Right lobe of liver (tissue), 6 donors: ENCODE measurements at places on chromosomes 7 and 10.

- no peak for DNase-seq
Observed at GRCh38 chr7:153404781-153405279, 645.3 kb downstream of the ACTR3B start.

DNA sequence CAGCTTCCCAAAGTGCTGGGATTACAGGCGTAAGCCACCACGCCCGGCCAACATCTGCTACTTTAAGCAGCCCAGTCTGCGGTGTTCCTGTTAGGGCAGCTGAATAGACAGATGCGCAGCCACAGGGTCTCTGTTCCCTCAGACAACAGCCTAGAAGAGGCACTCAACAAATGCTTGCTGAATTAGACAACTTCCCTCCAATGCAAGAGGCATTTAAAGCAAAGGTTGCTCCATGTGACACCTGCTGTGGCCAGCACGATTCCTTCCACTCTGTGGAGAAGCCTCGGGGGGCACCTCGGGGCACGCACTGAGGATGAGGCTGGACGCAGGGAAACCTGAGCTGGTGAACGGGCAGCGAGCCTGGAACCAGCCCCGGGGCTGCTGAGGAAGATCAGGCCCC is 237.8 kb downstream of the MAD1L1 start:
- no peak for DNase-seq

DNA sequence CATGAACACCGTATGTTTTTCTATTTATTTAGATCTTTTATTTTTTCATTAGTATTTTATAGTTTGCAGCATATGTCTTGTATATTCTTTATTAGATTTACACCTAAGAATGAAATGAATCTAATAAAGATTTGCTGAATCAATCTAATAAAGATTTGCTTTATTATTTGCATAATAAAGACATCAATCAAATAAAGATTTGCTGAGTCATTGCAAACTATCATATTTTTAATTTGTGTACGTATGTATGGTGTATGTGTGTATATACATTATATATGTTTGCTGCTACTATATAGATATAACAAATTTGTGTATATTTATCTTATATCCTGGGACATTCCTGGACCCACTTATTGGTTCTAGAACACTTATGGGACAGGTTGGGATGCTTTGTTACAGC is 147.5 kb downstream of the PTN start:
- no peak for DNase-seq

DNA sequence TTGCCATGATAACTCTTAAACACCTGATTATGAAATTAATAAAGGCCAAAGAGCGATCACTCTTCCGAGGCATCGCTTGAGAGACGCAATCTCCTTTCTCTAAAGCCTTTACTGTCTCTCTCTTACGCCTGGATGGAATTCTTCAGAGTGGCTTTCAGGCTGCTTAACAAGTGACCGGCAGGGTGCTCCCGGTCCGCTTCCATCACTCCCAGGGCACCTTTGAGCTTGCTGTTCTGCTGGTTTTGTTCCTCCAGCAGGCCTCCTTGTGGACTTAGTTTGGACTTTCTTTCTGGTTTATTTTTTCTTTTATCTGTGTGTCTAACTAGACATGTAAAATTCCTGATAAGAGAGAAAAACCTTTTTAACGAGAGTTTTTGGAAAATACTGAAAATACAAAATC is 60.9 kb downstream of the MRPL32 start:
- DNase-seq: no peak

DNA sequence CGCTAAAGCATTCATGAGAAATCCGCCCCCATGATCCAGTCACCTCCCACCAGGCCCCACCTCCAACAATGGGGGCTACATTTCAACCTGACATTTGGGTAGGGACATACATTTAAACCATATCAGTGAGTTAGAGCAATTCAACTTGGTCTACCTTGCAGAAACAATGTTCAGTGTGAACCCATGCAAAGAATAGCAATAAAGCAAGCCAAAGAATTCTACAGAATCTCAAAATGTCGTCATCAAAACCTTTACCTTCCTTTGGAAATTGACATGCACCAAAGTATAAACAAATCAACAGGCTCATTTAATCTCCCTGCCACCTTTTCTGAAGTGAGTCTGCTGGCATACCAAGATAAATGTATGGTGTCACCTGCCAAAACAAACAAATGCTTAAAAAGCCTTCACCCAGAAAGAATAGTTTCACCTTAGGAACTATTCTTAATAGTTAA is 68.8 kb upstream of the ABLIM1 start:
- DNase-seq: no peak

- DNase-seq: no peak
Observed at GRCh38 chr10:80501913-80502521, 35.7 kb upstream of the SH2D4B start.

DNA sequence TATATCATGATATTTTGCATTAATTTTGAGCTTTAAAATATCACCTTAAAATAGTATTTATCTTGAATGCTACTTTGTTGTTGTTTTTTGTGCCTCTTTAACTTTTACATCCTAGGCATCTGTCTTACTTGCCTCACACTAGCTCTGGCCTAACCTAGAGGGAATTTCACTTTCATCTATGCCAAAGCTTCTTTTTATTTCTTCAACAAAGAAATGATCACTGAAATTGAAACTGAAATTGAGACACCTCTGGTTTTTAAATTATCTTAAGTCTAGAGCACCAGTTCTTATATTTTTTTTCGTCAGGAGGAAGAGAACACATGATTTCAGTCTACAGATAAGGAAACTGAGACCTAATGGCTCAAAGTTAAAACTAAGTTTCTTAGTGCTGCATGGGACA is 3.5 kb upstream of the SCIN start:
- DNase-seq: no peak

GRCh38 chr10:81219758-81220157 is 655.2 kb upstream of the NRG3 start:
- DNase-seq: no peak

- no peak for DNase-seq
Observed at GRCh38 chr7:45563401-45563800, 10.8 kb upstream of the ADCY1 start.

GRCh38 chr7:128883622-128884448 is 21.2 kb downstream of the ATP6V1F start:
- peak; percentile 84 for DNase-seq

DNA sequence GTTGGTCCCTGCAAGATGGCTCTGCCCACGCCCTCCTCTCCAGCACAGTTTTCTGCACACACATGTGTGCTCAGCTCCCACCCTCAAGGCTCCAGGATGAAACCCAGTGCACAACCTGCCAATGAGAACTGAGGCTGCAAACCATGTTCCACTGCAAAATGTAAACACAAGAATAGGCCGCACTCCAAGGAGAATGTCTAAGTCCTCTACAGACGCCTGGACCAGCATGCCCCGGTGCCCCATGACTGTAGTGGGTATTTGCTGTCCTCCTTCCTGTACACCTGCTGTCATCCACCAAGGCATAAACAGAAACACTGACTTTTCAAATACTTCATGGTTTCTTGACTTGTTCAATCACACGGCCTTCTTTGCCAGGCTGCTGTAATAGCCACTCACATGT is 72.6 kb downstream of the COBL start:
- no peak for DNase-seq

DNA sequence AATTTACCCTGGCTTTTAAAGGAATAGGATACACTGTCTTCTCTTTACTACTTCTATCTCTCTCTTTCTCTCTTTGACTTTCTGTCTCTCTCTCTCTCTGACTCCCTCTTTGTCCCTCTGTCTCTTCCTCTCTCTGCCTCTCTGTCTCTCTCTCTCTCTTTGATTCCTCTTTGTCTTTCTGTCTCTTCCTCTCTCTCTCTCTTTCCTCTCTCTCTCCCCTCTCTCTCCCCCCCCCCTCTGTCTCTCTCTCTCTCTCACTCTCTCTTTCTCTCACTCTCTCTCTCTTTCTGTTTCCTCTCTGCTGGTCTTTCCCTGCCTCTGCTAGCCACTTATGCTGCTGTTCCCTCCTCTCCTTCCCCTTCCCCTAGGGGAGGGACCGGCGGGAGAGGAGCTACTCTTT is 149.0 kb downstream of the LYZL1 start:
- DNase-seq: no peak

DNA sequence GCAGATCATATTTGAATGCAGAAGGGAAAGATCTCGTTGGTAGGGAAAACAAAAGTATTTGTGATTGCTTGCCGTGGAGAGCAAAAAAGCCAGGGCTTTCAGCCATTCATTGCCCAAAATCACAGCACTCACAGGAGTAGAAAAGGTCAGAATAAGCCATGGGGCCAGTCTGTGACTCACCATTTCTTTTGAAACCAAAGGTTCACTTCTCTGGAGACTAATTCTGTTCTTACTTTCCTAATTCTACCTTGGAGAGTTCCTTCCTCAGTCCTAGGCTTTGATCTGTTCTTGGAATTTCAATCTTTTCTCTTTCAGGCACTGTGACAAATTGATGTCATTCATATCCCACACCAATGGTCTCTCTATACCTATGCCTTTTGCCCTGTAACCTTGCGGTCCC is 54.1 kb upstream of the FAM180A start:
- DNase-seq: no peak

DNA sequence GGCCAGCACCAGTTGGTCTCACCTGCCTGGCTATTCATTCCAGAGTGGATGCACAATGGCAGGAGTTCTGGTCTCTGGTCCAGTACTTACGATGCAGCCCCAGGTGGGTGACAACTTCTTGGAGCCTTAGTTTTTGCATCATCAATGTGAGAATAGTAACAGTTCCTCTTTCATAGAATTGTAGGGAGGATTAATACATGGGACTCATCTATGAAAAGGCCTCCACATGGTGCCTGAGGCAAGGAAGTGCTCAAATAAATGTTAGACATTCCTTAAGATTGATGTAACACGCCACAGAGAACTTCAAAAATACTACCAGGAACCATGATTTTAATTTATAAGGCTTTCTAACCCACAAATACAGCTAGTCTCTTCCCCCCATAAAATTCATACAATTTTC is 120.1 kb upstream of the CHST15 start:
- no peak for DNase-seq

GRCh38 chr7:93013446-93014061 is 104.2 kb downstream of the SAMD9 start:
- no peak for DNase-seq

DNA sequence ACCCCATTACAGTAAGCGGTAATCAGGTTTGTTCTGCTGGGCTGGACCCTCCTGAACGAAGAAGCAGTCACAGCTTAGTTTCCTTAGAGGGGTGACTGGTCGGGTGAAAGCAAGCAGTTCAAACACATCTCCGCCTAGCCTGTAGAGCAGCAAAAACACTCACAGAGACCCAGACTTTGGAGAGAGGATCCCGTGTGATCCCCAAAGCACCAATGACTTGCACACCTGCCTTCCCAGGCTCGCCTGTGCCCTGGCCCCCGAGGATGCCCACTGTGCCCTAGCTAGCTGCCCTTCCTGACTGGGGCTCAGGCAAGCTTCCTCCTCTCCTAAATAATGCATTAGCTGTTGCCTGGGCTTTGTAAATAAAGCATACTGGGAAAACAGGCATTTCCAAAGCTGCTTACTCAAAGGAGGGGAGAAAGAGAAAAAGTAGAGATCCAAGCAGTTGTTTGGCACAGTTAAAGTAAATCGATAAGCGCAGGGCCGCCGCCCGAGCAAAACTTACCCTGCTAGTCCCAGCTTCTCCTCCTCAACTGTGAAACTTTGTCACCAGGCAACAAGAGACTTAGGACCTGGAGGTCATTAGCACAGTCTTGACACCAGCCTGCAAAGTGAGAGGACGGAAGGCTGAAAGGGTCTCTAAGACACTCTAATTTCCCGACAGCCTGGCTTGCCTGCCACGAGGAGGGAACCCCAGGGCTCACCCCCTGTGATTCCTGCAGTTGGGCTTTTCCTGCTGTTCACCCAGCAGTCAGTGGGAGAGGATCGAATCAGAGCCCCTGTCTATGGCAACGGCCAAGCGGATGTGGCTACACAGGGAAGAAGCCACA is 4.8 kb downstream of the LRRC18 start:
- DNase-seq: no peak

DNA sequence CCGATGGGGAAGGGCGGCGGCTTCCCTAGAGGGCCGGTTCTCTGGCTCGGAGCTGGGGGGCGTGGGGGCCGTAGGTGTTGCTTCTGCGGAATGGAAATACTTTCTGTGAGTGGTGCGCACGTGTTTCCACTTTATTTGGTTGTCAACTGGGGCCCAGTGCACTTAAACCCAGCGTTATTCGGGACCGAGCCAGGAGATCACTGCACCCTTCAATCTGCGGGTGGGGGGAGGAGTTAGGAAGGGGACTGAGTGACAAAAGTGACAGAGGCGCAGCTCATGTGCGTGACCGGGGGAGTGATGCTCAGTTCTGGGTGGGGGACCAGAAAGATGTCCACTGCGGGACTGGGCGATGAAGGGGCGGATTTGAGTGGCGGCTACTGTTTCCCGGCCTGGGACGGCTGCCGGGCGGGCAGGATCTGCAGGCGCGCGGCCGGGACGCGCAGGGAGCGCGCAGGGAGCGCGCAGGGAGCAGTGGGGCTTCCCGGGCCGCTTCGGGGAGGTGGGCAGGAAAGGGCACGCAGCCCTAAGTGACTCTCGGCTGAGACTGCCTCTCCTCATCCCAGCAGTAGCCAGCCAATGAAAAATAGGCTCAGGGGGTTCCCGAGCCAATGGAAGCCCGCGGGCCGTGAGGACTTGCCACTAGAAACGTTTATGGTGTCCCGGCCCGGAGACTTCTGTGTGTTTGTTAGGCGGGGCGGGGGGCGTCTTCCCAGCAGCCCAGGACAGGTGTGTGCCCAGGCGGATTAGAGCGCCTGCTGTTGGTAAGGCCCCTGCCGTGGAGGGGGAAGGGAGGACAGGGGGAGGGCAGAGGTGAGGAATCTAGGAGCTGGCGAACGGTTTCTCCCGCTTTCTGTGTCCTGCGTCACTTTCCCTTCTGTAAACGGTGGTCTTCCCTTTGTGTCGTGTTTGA is 54.3 kb upstream of the KDM7A start:
- peak; percentile 63 for DNase-seq

DNA sequence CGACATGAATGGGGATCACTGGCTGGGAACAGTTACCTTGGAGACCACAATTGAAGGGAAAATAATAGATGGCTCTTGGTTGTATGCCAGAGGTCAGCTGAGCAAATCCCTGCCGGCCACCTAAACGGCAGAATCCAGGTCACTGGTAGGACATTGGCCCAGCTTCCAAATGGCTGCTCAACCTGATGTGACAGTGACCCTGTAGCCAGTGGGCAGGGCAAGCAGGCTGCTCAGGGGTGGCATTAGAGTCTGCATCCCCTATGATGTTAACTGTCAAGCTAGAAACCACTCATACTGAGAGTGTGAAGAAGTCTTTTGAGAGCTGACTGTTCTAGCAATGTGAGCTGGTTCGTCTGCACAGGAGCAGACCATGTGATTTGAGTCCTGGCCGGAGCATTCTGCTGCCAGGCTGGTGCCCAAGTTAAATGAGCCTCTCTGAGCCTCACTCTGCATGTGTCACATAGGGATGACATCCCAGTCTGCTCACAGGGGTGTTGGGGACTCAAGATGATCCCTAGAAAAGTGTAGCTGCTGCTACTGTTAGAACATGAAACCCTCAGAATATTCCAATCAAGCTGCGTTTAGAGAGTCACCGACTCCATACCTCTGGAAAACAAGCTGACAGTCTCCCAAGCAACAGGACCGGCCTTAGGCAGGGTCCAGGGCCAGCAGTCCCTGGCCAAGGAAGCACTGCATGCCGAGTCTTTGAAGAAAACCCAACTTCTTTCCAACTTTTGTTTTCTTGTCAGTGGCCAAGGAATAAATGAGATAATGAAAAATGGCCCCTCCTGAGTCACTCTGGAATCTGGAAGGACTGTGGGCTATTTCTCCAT is 69.7 kb downstream of the VWA2 start:
- DNase-seq: no peak
